SK-MEL-5 (cell line): ENCODE measurements at places on chromosomes 5 and 9.

GRCh38 chr9:22103685-22104575, 94.8 kb upstream of the CDKN2B start:
- DNase-seq = no peak

- no peak for DNase-seq
Measured at GRCh38 chr5:148848393-148849031, 22.1 kb downstream of the ADRB2 start.

GRCh38 chr5:9624196-9624947, 5.8 kb downstream of the TAS2R1 start:
- no peak for DNase-seq

GRCh38 chr5:33855396-33855795, 36.4 kb downstream of the ADAMTS12 start:
- no peak for DNase-seq

DNA sequence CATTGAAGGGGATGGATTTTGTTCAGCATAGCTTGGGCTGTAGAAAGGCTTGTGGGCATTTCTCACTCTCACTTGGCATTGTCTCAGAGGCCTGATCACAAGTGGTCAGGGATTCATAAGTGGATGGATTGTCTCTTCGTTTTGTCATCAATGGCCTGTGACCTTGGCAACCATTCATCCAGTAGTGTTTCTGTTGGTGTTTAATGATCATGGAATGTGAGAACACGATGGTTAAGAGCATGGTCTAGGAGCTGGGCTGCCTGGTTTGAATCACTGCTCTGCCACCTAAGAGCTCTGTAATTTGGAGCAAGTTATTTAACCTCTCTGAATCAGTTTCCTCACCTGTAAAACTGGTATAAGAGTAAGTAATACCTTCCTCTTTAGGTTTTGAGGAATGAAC, 430.1 kb upstream of the MEF2C start:
- DNase-seq = no peak

- no peak for DNase-seq
Measured at GRCh38 chr9:106857811-106858470, 5.0 kb upstream of the ZNF462 start.

- DNase-seq = peak; percentile 34
Measured at GRCh38 chr9:117247266-117247665, 167.6 kb downstream of the ASTN2 start.

GRCh38 chr5:141761-142160, 49.5 kb upstream of the LRRC14B start:
- DNase-seq = no peak

GRCh38 chr5:94362857-94363256, 255.5 kb downstream of the KIAA0825 start:
- DNase-seq = no peak

DNA sequence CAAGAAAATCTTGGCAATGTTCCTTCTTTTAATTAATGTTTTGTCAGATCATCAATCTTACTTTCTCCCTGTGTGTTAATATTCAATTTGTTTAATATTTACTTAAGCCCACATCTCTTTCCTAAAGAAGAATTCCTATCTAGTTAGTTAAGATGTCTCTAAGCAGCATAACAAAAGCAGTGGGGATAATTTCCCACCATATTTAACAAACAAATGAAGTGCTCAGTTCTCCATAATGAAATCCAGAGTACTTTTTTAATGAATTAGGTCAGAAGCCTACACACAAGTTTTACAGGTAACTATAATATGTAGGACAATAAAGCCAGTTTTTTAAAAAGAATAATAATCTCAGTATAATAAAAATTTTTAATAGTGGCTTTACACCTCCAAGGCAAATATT, 1918.8 kb downstream of the EFNA5 start:
- no peak for DNase-seq

- DNase-seq = no peak
Measured at GRCh38 chr5:64923151-64923685, 154.5 kb downstream of the CWC27 start.
